ENCODE measurements at places on chromosomes 12 and 14.

DNA sequence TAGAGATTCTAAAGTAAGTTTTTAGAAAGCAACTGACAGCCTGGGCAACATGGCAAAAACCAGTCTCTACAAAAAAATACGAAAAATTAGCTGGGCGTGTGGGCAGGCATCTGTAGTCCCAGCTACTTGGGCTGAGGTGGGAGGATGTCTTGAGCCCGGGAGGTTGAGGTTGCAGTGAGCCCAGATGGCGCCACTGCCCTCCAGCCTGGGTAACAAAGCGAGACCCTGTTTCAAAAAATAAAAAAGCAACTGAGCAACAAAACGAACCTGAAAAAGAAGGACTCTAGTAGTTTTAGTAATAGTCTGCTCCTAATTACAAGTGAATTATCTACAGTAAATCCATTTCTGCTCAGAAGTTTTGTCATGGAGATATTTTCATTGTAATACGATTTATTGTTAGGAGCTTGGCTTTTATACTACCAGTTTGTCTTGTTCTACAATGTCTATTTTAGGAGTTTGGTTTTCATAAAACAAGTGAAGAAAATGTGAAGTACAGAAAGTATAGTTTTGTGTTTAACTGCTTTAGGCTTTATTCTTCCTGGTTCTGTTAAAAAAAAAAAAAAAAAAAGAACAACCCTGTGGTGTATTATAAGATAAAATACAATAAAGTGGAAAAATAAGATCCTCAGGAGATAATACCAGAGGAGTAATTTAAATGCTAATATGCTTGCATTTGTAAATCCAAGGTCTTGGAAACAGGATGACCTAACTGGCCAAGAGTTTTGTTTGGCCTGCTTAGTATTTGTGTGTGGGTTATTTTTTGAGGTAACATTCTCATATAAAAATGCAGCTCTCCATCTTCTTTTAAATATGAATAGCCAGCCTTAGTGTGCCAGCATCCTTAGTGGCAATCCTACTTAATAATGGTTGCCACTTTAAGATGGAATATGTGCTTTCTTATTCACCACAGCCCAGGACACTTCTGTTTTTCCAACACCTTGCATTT is 2.8 kb downstream of the TMX1 start:
- DNase-seq: no peak

DNA sequence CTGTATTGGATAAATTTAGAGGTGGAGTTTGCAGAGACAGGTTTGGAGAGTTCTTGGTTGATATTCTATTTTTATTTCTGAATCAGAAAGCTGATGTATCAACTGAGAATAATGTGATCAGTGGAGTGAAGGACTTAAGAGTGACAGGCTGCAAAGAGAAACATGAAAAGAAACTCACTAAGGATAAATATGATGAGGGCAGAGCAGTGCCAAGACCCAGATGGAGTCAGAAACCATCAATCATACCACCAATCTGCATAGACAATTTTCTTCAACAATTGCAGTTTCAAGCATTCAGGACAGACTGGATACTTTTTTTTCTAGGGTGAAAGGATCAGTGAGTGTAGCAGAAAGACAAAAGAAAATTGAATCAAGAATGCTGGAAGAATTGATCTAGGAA is 226.7 kb upstream of the NAV3 start:
- no peak for DNase-seq

DNA sequence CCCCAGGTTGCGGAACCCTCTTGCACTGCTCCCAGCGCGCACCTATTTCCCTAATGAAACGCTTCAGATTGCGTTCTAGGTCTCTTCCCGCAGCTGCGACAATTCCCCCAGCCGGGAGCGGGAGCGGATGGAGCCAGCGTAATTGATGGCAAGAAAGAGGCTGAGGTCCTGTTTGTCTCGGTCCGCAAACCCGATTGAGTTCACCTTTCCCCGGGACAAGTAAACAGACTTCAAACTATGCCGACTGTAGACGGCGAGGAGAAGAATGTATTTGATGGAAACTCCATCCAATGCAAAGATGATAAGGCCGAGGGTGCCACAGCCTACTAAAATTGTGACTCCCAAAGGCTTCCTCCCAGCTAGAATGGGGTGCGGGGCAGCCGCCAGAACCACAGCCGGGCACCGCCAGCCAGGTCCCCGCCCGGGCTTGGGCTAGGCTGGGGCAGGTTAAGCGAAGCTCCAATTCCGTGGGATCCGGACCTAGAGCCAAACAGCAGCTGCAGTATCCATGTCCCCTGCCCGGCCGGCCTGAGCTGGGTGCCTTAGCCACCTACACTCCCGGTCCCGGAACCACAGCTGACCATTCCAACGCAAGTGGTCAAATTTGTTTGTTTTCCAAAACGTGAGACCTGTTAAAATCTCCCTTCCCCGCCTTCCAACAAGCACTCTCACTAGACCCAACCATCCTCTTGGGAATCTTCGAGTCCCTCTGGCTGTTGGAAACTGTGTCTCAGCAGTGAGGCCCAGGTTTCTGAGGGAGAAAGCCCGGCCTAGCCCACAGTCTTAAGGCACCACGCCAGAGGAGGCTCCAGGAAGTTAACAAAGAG is 5.5 kb downstream of the NKX2-1 start:
- no peak for DNase-seq

- no peak for DNase-seq
Observed at GRCh38 chr12:107378609-107379008, 285.3 kb upstream of the CRY1 start.

DNA sequence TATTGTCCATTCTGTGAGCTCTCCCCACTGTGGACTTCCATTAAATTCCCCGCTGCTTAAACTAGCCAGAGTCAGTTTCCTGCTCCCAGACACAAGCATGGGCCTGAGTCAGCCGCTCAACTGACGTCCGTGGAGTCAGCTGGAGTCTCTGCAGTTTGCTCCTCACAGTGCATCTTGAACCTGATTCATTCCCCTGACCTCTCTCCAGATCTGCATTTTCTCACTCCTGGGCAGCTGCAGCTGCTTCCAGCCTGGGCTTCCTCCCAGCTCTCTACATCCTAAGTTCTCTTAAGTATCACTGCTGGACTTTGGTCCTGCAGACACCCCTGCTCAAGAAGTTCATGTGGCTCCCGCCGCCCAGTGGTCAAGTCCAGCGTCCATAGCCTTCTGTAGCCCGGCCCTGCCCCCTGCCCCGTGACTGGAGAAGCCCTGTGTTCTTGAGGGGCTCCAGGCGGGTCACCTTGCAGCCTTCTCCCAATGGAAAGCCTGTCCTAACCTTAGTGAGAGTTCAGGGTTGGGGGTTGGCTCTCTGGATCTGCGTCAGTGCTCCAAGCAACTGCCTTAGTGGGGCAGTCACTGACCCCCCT is 20.0 kb downstream of the NFKBIA start:
- no peak for DNase-seq

Measured in HuH-7.5 (cell line).